ENCODE measurements at places on chromosomes 1 and 21.

- DNase-seq, result no peak
These were observed 7.7 kb downstream of the ENSA start for GRCh38 chr1:150621497-150622302.

- DNase-seq, result no peak
These were observed 76.9 kb downstream of the EPS15 start for GRCh38 chr1:51442198-51442597.

DNA sequence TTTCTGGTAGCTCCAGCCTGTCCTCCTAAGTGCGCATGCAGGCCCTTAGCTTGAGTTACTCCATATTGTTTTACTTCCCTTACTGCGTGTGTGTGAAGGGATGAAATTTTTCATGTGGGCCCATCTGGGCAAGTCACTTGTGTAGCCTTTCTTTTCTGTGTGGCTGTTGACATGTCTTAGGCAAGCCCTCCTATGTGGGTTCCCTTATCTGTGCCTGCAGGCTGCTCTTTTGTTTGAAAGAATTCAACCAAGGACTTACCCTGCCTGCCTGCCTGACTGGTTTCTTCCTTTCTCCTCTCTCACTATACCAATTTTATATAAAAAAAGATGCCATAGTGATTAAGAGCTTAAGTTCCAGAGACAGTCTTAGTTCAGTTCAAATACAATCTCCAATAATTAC, 249.3 kb downstream of the ATG4C start:
- DNase-seq, result no peak

GRCh38 chr1:82507011-82507410, 706.3 kb downstream of the ADGRL2 start:
- no peak for DNase-seq

- DNase-seq, result no peak
These were observed 53.4 kb downstream of the TBX15 start for GRCh38 chr1:118934706-118935105.

DNA sequence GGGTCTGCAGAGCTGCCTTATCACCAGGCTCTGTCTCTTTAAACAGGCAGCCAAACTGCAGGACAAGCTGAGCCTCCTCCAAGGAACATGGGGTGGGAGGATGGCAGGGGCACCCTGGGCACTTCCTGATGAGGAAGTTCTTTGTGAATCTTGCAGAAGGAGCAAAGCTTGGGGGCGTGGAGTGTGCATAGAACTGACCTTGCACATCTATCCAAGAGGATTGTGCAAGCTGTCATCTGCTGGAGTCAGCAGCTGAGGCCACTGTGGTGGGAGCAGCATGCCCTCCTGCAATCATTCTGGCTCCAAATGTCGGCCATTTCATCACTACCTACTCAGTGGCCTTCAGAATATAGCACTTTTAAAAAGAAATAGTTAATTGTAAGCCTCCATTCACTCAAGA, 182.2 kb downstream of the AJAP1 start:
- DNase-seq, result no peak

GRCh38 chr1:162204129-162204822, 134.8 kb downstream of the NOS1AP start:
- DNase-seq, result no peak
